ENCODE measurements at places on chromosomes 4 and X. TPM values are rescaled to one million over a fixed set of nuclear protein-coding genes. Genes with fewer than 3 reads are reported as not detected.

HAUS3 gene
- 5.3 TPM for total RNA-seq

GRSF1 gene
- 85.9 TPM for total RNA-seq

RASL11B gene
- total RNA-seq: 0.35 TPM

TCEAL2 gene
- 0.12 TPM for total RNA-seq

TMEM156 gene
- not detected for total RNA-seq

FGD1 gene
- 3.2 TPM for total RNA-seq

CFP gene
- 0.15 TPM for total RNA-seq

HTR2C gene
- not detected for total RNA-seq

BRS3 gene
- total RNA-seq: not detected

SUPT20HL2 gene
- not detected for total RNA-seq

FRMPD3 gene
- not detected for total RNA-seq

GAGE12H gene
- not detected for total RNA-seq

OCIAD2 gene
- 225 TPM for total RNA-seq

PAGE2B gene
- total RNA-seq: not detected

SPIN4 gene
- total RNA-seq: 1.1 TPM

CFAP47 gene
- total RNA-seq: not detected

RHOXF2 gene
- not detected for total RNA-seq

UGT2B17 gene
- not detected for total RNA-seq

YY2 gene
- 1.1 TPM for total RNA-seq

GPRASP3 gene
- total RNA-seq: 8.0 TPM

UGT8 gene
- not detected for total RNA-seq

TRIM2 gene
- 69.9 TPM for total RNA-seq

MUC7 gene
- total RNA-seq: not detected

BTK gene
- not detected for total RNA-seq

COX7B2 gene
- not detected for total RNA-seq

MTMR8 gene
- total RNA-seq: not detected

XG gene
- 10.7 TPM for total RNA-seq

LIMCH1 gene
- 77.9 TPM for total RNA-seq

SPANXB1 gene
- total RNA-seq: not detected

RIPPLY1 gene
- total RNA-seq: not detected

MAGEB2 gene
- total RNA-seq: not detected

SULT1E1 gene
- total RNA-seq: 291 TPM

FDCSP gene
- not detected for total RNA-seq

CXCL9 gene
- not detected for total RNA-seq

PAGE5 gene
- total RNA-seq: not detected

ADH7 gene
- not detected for total RNA-seq

EXOC1 gene
- total RNA-seq: 23.9 TPM

PFKFB1 gene
- not detected for total RNA-seq

EFHC2 gene
- 0.08 TPM for total RNA-seq

TMPRSS11A gene
- total RNA-seq: not detected

SAGE1 gene
- not detected for total RNA-seq

RHOXF1 gene
- total RNA-seq: not detected

UCP1 gene
- not detected for total RNA-seq

RASSF6 gene
- not detected for total RNA-seq

EMCN gene
- total RNA-seq: 3.2 TPM

KLKB1 gene
- total RNA-seq: not detected

SRPX2 gene
- total RNA-seq: 70.9 TPM

DCHS2 gene
- not detected for total RNA-seq

CLIC2 gene
- 5.5 TPM for total RNA-seq

REST gene
- 9.9 TPM for total RNA-seq

SERPINA7 gene
- not detected for total RNA-seq

TNIP3 gene
- total RNA-seq: under 0.01 TPM
